ENCODE measurements at places on chromosomes 12 and 14.

- DNase-seq: no peak
Observed at GRCh38 chr14:79602742-79603141, 608.6 kb downstream of the DIO2 start.

DNA sequence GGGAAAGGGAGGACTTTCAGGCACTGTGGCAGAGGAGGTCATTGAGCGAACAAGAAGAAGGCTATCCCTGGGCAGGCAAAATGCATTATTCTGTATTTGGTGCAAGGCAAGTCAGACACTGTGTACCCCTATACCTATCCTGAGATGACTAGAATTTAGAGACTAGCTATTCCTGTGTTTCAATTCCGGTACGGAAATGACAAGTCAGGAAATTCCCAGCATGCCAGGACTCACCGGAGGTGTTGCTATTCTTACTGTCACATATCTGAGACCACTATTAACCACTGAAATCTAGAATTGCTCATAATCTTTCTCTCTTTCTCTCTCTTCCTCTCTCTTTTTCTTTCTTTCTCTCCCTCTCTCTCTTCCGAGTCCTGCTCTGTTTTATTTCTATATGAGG is 297.1 kb downstream of the PDZRN4 start:
- no peak for DNase-seq

DNA sequence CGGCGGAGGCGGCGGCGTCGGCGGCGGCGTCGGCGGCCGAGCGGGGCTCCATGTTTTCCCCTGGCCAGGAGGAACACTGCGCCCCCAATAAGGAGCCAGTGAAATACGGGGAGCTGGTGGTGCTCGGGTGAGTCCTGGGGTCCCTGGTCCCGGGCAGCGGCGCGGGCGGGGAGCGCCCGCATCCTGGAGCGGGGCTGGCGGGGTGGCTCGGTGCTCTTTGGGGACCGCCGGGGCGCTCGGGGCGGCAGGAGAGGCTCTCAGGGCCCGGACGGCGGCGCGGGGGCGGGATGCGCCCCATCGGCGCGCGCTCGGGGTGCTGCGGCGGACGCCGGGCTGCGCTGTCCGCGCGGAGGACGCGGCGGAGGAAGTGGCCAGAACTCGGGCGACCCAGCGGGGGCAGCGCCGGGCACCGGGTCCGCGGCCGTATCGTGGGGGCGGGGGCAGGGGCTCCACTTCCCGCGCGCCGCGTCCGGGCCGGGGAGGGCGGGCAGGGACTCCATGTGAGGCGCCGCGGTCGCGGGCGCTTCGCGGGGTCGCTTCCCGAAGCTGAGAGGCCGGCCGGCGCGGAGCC is 485 bp downstream of the PELI2 start:
- DNase-seq: peak; percentile 58

- DNase-seq: no peak
Observed at GRCh38 chr12:57049890-57050289, at the start of gene MYO1A. Gene MYO1A, minus strand, starts transcription at chr12:57050129. Its CDS starts 1,806 bp downstream, at chr12:57048323.

GRCh38 chr14:42624980-42625761 is 1018.5 kb downstream of the LRFN5 start:
- DNase-seq: no peak

DNA sequence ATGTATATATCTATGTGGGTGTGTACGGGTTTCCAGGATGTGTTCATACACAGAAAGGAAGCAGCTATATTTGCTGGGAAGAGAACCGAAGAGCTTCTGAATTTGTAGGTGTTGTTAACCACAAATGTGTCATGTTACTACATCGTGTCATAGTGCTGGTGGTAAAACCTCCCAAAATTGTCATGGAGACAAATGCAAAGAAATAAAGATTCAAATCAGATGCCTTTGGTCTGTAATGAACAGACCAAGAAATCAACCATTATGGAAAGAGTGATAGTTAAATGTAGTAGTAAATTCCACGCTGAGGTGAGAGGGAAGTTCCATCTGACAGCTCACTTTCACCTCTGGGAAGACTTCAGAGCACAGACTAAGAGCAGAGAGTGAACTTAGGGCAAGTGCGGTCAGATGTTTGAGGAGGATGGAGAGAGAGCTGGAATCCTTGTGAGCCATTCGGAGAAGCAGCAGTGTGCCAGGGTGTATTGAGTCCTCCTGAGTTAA is 487.5 kb downstream of the TMEM121 start:
- DNase-seq: no peak

Data from left hindlimb (tissue), 1 donor.